Foreskin fibroblast (primary cell): ENCODE measurements at places on chromosomes 3 and 15.

GRCh38 chr3:67790043-67790442, 135.6 kb upstream of the SUCLG2 start:
- peak; percentile 60 for DNase-seq

DNA sequence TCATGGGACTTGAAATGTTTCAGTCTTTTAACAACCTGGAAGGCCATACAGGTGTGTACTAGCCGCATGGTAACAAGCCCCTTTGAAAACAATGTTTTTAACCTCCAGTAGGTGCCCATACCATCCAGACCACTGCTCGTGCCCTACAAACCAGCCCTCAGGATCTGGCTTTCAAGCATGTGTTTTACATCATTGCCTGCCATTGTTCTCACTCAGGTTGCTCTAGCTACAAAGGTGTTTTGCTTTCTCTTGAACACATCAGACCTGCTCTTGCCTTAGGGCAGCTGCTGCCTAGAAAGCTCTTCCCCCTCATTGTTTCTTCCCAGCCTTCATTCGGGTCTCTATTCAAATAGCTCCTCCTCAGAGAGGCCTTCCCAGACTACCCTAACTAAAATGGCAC, 32.3 kb upstream of the MAP3K13 start:
- DNase-seq: no peak

DNA sequence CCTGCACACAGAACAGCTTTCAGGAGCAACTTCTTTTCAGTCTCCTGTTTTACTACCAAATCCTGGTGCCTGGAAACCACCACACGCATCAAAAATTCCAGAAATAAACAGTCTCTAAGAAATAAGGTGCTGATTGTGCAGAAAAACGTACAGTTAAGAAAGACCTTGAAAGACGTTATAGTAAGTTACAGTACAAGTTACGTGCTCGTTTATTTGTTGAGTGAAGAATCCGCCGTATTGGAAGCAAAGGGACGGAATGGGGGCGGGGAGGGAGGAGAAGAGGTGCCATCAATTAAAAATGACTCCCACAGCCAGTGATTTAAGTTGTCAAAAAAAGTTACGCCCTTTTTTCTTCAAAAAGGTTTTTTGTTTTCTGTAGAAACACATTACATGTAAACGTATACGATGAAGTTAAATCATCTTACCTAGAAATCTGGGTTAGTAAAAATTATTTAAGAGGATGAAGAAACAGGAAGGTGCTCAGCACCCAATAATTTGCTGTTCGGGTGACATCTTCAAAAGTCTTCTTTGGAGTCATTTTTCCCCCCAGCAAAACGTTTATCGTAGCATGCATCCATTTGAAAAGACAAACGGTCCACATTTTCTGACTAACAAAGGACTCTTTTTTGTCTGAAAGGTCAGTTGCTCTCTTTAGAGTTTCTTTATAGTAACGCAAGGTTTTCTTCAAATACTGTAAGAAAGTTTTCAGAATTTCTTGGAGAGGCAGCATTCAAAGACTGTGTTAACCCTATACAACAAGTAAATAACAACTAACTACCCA, 782 bp upstream of the UACA start:
- DNase-seq: no peak

DNA sequence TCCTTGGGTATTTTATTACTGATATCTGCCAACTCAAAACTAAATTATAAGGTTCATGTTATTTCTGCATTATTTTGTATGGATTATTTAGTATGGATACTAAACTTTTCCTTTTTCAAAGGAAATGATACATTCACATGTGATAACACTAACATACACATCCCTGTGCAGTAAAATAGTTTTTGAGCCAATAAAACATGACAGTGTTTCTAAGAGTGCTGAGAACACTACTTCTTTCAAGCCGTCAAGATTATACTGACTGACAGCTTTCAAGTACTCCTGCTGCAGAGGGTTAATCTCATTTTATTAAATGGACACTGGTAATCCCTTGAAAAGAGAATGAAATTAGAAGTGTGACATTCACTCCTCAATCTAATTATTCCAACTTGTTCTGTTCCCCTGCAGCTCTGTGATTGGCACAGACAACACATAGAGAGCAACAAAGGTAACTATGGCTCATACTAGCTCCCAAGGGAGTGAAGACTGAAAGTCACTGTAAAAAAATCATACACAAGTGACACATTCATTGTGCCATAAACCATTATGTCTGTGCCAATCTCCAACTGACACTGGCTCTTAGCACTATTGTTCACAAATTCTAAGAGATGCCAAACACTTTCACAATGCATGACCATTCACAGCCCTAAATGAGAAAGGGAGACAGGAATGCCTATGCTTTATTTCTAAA, 468.6 kb downstream of the SHQ1 start:
- DNase-seq: no peak

DNA sequence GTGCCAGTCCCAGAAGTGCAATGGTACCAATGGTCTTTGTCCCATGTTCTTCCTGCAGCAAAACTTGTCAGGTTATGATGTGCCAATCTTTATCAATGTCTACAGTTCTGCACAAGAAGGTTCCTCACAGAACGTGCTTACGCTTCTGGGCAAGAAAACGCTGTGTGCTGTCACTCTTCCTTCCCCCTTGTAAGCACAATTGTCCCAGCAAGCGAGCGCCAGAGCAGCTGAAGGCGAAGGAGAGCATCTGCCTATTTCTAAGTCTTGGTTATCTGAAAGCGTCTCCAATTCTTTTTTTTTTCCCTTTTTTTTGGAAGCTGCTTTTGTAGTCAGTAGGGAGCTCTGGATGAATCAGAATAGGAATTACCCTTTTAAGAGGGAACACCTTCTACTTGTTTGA, 514.4 kb downstream of the FGF12 start:
- DNase-seq: no peak

GRCh38 chr3:67059443-67059842, 61.3 kb downstream of the KBTBD8 start:
- no peak for DNase-seq

DNA sequence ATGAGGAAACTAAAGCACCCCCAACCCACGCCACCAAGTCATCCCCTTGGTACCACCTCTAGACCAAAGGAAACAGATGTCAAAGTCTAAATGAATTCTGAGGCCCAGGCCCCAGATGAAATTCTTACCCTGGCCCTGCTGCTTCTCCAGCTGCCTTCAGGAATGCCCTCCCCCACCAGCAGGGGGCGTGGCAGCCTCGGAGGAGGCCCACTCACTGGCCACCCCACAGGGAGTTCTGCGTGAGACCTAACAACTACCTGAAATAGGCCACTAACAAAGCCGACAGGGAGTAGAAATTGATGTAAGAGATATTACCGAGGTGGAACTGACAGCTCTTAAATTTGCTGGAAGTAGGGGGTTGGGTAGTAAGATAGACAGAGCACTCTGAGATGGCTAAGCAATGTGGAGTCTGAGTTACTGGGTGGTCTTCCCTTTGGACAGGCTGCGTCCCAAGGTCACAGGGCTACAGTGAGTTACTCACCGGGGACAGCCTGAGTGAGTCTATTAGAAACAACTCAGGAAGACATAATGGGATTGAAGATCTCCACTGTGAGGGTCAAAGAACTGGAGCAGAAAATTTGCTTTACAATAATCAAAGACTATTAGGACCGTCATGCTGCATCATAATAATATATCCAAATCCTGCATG, 240.7 kb downstream of the SHOX2 start:
- peak; percentile 17 for DNase-seq

DNA sequence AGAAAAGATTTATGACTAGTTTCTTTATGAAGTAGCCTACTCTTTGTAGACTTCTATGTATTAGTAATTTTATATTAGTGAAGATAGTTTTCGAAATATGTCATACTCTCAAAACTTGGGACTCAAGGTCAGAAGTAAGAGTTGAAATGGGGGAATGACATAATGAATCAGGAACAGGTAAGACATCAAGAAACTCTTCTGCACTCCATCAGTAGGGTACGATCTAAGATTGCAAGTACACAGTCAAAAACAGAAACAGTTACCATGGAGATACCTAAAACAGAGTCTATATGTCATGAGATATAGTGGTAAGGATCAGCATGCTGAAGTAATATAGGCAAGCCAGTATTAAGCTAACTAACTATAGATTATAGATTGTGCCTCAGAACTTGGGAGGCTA, 187.0 kb upstream of the MLF1 start:
- no peak for DNase-seq

DNA sequence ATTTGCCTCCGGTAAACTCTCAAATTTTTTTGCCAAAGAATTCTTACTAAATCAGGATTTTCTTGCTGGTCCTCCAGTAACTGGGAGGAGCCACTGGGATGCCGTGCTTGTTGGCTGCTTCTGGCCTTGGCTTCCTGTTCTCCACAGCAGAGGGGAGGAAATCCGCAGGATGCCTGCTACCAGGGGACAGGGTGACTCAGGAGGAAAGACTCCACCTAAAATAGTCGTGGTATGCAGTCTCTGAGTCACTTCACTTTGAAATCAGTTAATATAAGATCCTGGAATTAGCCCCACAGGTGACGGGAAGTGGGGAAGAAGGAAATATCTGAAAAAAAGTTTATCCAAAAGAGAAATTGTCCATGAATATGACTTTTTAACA, 6.5 kb upstream of the TM4SF18 start:
- DNase-seq: peak; percentile 98

GRCh38 chr3:2860626-2861025, 249.5 kb downstream of the IL5RA start:
- no peak for DNase-seq

DNA sequence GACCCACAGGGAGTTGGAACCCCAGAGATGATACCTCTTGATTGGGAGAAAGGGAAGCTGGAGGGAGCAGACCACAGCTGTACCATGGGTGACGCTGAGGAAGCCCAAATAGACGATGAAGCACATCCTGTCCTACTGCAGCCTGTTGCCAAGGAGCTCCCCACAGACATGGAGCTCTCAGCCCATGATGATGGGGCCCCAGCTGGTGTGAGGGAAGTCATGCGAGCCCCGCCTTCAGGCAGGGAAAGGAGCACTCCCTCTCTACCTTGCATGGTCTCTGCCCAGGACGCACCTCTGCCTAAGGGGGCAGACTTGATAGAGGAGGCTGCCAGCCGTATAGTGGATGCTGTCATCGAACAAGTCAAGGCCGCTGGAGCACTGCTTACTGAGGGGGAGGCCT, 201.1 kb downstream of the AKAP13 start:
- DNase-seq: no peak

DNA sequence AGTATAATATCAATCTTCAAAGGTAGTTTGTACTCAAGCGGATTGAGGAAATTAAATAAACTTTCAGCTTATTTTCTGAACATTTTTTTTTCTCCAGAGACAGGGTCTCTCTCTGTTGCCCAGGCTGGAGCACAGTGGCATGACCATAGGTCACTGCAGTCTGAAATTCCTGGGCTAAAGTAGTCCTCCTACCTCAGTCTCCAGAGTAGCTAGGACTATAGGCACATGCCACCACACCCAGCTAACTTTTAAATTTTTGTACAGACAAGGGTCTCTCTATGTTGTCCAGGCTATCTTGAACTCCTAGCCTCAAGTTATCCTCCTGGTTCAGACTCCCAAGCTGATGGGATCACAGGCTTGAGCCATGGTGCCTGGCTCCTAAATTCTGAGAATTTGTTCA, 97.1 kb downstream of the FAIM start:
- DNase-seq: no peak

GRCh38 chr3:157611536-157612076, 108.4 kb upstream of the VEPH1 start:
- no peak for DNase-seq

DNA sequence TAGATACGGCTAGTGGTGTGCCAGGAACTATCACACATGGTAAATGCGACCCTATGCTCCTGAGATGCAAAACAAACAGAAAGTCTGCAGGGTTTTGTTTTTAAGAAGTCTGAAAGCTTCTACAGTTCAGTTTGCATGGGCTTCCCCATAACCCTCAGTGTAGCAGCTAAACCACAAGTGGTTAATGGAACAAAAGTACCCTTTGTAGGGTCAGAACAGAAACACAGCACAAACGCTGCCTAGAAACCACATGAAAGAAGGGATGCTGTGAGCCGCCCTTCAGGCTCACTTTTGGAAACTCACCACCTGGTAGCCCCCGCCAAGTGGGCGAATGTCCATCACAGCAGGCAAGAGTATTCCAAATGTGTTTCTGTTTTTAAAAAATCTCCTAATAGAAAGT, 46.2 kb downstream of the CTDSPL start:
- DNase-seq: no peak

DNA sequence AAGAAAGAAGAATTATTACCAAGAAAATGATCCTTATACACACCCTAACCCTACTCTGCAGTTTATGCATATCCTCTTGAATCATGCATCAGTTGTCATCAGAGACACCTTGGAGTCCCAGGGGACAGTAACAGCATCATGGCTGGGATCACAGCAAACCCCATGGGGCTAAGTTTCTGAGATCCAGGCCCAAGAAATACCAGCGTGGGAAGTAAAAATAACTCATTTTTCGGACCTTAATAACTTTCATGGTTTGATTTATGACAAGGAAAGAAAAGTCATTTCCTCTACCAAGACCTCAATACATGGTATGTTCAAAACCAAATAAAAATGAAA, 38.8 kb upstream of the B3GNT5 start:
- no peak for DNase-seq

DNA sequence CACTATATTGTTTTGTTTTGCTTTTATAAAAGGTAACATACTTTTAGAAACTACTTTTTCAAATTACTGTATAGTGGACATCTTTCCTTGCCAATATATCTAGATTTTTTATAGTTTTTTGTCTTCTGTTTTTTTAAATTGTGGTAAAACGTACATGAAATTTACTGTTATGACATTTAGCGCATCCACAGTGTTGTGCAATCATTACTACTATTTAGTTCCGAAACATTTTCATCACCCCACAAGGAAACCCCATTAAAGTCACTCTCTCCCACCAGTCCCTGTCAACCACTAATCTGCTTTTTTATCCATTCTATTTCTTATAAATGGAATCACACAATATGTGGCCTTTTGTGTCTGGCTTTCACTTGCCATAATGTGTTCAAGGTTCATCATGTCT, 54.8 kb downstream of the TMEM266 start:
- DNase-seq: no peak

GRCh38 chr3:64255741-64256340, 30.6 kb upstream of the PRICKLE2 start:
- DNase-seq: no peak

DNA sequence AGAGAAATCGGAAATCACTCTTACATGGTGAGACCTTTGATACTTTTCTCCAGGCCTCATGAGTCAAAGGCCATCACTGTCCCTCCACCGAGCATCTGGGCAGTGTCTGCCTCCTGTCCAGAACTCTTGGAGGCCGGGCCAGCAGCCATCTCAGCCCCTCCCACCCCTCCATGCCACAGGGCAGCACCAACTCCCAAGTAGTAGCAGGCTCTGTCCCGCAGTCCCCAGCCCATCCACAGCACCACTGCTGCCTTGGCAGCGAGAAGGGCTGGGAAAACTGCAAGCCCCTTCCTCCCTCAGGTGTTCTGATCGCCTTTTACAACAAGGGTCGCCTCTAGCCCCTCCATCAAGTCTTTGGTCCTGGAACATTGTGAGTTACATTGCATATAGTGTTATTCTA, 5.5 kb downstream of the LYSMD4 start:
- no peak for DNase-seq

DNA sequence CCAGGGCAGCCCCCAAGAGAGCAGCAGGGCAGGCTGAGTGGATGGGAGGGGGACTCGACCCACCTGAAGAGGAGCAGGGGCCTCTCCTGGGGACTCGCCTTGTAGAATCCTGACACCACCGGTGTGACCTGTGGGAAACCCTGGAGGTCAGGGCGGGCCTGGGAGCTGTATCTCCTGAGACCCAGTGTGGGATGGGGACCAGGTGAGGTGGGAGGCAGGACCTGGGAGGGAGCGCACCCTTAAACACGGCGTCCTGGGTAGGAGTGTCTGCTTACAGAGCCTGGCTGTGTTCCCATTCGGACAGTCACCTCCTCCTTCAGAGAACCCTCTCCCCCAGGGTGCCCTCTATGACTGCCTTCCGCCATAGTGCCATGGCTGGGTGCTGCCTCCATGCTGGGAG, 27.1 kb downstream of the C15orf39 start:
- no peak for DNase-seq
